CD4-positive, alpha-beta T cell (primary cell): ENCODE measurements at places on chromosomes 12 and 14. TPM values are rescaled to one million over a fixed set of nuclear protein-coding genes. Genes with fewer than 3 reads are reported as not detected.

- no peak for DNase-seq
These were observed 1.4 kb downstream of the CALCOCO1 start for GRCh38 chr12:53725824-53726223.

DNA sequence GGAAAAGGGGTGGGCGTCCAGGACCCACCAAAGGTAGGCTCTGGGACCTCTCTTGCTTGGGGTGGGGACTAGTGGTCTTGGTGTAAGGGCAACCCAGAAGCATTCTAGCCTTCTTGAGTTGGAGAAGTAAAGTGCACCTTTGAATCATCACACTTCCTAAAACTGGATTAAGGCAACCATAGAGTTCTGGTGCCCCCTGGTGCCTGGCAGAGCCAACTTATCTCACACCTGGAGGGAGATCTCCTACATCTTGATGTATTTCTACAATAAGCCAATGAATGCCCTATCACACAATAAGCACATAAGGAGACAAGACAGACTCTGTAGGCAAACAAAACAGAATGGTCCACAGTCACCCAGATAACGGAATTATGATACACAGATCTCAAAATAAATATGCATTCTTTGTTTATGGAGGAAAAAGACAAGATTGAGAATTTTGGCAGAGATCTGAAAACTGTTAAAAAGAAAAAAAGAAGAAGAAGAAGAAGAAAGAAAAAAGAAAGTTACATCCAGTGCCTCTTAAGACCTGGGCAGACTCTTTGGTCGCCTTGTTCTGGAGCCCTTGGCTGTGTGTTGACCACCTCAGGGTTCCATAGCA, 95.9 kb upstream of the PPP2R5C start:
- peak; percentile 10 for DNase-seq

- no peak for DNase-seq
These were observed 7.3 kb downstream of the STXBP6 start for GRCh38 chr14:25042362-25043299.

GRCh38 chr14:55889124-55889523, 229.1 kb upstream of the PELI2 start:
- DNase-seq = no peak

GRCh38 chr12:24561882-24562770, 386.8 kb downstream of the BCAT1 start:
- no peak for DNase-seq

DNA sequence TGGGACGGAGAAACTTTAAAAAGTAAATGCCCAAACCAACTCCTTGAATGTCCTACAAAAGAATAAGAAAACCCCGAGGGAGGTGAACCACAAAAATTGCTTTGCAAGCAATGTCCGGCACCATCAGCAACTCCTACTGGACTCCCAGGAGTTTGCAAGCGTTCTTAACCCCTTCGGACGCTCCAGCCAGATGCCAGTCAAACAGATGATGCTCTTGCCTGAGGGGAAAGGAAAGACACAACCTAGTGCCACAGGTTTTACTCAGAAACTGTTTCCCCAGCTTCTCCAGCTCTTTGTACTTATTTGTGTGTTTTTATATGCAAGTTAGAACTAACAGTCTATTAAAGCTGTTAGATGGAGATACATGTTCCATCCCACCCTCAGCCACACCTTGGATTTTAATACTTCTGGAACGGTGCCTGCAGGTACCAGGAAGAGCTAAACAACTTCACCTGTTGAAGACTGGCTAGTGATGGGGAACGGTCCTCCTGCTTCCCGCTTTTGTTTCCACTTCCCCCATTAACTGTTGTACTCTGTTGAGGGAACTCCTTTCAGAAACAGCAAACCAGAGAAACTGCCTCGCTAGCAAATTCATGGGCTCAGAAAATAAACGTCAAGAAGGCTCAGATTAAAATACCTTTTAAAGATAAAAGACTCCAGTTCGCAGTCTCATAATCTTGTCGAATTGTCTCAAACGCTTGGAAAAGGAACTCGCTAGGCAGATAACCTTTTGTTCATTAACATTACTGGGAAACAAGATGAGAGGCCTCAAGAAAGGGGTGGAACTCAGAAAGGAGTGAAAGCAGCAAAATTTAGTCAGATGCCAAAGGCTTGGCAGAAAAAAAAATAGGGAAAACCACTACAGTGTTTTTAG, 1.1 kb upstream of the FERMT2 start:
- DNase-seq = no peak

- no peak for DNase-seq
These were observed 100.6 kb downstream of the DIO2 start for GRCh38 chr14:80110721-80111120.

- DNase-seq = peak; percentile 96
These were observed at the start of gene PACS2 for GRCh38 chr14:105314287-105315200. Gene PACS2, plus strand, starts transcription at chr14:105314748. Its CDS starts 171 bp downstream, at chr14:105314919.

- DNase-seq = no peak
These were observed 22.9 kb upstream of the KTN1 start for GRCh38 chr14:55556929-55557623.

DNA sequence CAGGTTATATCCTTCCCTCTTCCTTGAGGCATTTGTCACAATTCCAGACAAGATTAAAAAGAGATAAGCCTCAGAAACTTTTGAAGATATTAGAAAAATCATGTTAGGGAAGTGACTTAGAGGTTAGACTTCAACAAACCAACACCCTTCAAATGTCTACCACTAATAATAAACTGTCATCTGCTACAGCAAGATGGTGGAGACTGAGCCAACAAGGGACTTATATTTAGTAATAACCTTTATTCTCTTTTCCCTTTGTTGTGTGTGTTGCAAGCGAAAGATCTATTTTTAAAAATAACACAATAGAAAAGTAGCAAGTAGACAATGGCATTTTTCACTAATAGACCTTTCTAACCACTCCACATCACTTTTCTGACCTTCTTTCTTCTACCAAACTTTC, 28.6 kb downstream of the PRICKLE1 start:
- no peak for DNase-seq

GRCh38 chr14:95293449-95293848, 26.3 kb downstream of the CLMN start:
- DNase-seq = no peak

GRCh38 chr14:94769391-94770250, at the start of gene GSC:
Gene GSC, minus strand, starts transcription at chr14:94770113. Its CDS starts 98 bp downstream, at chr14:94770015.
- no peak for DNase-seq

- DNase-seq = no peak
These were observed 10.1 kb upstream of the CCDC197 start for GRCh38 chr14:93986955-93987354.

DNA sequence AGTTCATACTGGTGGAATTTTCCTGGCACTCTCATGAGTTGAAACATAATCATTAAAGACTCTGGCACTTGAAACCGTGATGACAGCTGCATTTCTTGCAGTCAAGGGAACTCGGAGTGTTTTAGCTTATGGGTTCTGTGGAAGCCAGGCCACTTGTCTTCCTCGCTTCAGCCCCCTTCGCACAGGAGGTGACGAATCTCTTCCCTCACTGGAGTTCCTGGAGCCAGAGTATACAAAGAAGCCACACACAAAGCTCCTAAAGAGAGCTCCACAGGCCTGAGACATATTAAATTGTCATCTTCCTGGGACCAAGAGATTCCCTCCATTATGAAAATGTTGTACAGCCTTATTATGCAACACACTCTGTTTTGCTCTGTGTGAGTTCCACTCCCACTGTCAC, 964.1 kb downstream of the TMEM121 start:
- no peak for DNase-seq

DNA sequence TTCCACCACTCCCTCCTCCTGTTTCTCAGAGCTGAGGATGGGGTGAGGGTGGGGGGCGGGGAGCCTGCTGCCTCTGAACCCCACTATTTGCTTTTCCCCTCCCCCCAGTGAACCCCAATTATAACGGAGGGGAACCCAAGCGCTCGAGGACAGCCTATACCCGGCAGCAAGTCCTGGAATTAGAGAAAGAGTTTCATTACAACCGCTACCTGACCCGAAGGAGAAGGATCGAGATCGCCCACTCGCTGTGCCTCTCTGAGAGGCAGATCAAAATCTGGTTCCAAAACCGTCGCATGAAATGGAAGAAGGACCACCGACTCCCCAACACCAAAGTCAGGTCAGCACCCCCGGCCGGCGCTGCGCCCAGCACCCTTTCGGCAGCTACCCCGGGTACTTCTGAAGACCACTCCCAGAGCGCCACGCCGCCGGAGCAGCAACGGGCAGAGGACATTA, 1.1 kb downstream of the HOXC4 start:
- DNase-seq = no peak

- DNase-seq = no peak
These were observed 600.8 kb downstream of the TRHDE start for GRCh38 chr12:72872996-72873395.

DNA sequence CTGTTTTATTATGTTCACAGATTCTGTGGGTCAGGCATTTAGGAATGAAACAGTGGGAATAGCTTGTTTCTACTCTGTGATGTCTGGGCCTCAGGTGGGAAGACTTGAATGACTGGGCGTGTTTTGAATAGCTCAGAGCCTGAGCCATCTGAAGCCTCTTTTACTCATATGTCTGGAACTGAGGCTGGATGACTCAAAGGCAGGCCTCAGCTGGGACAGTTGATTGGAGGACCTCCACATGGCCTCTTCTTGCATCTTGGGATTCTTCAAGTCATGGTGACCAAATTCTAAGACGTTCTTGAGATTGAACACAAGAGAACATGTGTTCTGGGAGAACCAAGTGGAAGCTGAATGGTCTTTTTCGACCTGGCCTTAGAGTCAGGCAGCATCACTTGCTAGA, 45.8 kb upstream of the TBX3 start:
- DNase-seq = no peak

GRCh38 chr12:117603316-117604113, 242.1 kb upstream of the NOS1 start:
- DNase-seq = no peak

GRCh38 chr12:127293507-127294310, 973.3 kb upstream of the TMEM132C start:
- DNase-seq = peak; percentile 36

DNA sequence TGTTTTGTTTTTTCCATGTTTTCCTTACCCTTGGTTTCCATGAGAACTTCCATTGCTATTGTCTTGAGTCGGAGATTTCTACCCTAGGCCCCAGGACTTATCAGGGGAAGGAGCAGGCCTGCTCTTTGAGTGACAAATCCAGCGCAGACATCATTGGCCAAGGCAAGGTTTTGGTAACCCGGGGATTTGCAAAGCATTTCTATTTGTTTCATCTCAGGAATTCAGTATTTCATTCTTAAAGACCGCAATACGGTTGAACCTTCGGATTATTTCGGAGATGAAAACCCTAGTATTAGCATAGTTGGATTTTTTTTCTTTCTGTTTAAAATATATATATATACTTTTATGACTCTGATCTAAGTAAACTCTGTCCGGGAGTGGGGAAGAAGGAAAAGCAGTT, 62.0 kb downstream of the TMEM132C start:
- no peak for DNase-seq

- no peak for DNase-seq
These were observed 11.7 kb downstream of the BATF start for GRCh38 chr14:75533791-75534555.

- no peak for DNase-seq
These were observed 113.9 kb downstream of the NDUFA12 start for GRCh38 chr12:94889445-94890210.

GRCh38 chr14:99513946-99514551, 32.8 kb downstream of the CCNK start:
- DNase-seq = no peak

DNA sequence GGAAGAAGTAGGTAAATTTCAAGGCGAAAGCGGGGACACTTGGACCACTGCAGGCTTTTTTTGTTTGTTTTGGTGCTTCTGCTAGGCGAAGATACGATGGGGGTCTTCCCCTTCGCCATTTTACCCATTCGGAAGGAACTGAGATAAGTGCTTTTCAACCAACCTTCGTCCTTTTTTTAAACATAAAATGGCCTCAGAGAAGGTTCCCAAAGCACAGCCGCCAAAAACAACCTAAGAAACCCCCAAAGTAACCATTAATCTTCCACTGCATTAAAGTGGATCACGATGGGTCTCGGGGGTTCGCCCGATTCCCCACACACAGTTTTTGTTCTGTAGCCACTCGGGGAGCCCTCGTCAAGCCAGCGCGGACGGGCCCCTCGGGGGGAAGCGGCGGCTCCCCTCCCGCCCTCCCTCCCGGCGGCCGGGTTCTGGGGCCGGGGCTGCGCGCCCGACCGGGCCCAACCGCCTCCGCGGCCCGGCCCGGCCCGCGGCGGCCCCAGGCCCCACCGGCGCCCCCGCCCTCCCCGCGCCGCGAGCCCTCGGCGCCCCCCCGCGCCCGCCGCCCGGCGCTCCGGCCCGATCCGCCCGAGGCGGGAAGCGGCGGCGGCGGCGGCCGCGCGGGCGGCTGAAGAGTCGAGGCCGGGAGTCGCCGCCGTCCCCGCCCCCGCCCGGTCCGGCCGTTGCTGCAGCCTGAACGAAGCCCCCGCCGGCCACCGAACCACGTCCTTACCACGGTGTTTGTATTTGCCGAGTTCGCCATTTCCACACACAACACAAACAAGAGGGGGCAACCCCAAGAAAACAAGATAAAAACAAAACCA, 790 bp downstream of the GTF2A1 start:
- peak; percentile 33 for DNase-seq

- peak; percentile 33 for DNase-seq
These were observed 267.4 kb upstream of the HMGA2 start for GRCh38 chr12:65556676-65557437.

DNA sequence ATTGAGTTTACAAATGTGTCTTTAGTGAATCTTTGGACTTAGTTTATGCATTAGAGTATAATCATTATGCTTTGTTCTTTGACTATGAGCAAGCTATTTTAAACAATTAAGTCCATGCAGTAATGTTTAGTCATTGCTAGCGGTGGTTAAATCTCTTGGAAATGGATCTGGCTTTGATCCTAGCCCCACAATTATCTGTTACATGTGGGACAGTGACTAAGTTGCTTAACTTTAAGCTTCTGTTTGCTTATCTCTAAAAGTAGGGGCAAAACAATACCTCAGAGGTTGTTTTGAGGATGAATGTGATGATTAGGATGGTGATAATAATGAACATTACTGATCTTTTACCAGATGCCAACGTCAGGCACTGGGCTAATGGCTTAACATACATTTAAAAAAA, 124.2 kb downstream of the NPAS3 start:
- DNase-seq = no peak

GRCh38 chr12:104521731-104522130, 65.0 kb downstream of the CHST11 start:
- no peak for DNase-seq

- DNase-seq = no peak
These were observed 8.1 kb upstream of the PCED1B start for GRCh38 chr12:47071241-47071852.

HHIPL1 gene
- not detected for total RNA-seq

NR4A1 gene
- 67.0 TPM for total RNA-seq

HOXC4 gene
- total RNA-seq = not detected

NEDD8 gene
- 42.0 TPM for total RNA-seq

PTPRO gene
- 2.8 TPM for total RNA-seq

RNASE7 gene
- total RNA-seq = not detected

MAGOHB gene
- 7.5 TPM for total RNA-seq

SLC5A8 gene
- not detected for total RNA-seq

LBHD2 gene
- not detected for total RNA-seq

ERBB3 gene
- 0.22 TPM for total RNA-seq

AMDHD1 gene
- 0.91 TPM for total RNA-seq

MUCL1 gene
- total RNA-seq = not detected

CLECL1 gene
- total RNA-seq = 0.44 TPM

PTCSC3 gene
- total RNA-seq = not detected

RAB21 gene
- total RNA-seq = 108 TPM
